ENCODE measurements at places on chromosomes 6 and 20. TPM values are rescaled to one million over a fixed set of nuclear protein-coding genes. Genes with fewer than 3 reads are reported as not detected.

Gene AVP
- not detected for polyA plus RNA-seq

Gene CYP24A1
- polyA plus RNA-seq: not detected

DNA sequence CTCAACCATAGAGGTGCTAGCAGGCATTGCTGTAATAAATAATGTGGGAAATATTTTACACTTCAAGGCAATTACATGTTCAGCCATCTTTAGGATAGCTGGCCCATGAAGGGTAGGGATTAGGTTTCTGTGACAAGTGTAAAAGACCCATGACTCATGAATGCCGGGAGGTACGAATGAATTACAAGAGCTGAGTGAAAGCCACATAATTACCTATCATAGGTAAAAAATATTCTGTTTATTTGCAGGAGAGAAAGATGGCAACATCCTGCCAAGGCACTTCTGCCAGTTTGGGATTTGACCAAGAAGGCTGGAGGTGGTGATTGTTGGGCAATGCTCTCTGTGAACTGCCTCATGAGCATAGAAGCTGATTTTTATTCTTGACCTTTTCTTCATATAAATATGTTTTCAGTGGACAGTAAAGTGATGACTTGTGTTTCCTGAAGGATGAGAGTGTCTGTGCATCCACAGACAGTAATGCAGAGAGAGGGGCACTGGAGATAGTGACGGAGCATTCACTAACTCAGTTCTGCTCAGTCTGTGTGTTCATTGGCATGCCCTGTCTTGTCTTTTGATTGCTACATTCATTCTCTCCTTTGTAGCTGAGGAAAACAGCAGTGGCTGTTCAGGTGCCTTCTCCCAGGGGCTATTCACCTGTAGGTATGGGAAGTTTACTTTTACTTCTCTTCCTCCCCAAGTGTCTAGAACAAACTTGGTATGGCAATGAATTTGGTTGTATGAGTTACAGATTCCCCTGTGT is 481.1 kb downstream of the TFAP2B start:
- H3K27ac ChIP-seq: no peak overlapping the region
- DNase-seq: no peak
- no peaks in the 10 kb centered on the region for H3K4me1 ChIP-seq
- H3K4me3 ChIP-seq: no peak overlapping the region

Gene GNAS-AS1
- polyA plus RNA-seq: 1.1 TPM

DNA sequence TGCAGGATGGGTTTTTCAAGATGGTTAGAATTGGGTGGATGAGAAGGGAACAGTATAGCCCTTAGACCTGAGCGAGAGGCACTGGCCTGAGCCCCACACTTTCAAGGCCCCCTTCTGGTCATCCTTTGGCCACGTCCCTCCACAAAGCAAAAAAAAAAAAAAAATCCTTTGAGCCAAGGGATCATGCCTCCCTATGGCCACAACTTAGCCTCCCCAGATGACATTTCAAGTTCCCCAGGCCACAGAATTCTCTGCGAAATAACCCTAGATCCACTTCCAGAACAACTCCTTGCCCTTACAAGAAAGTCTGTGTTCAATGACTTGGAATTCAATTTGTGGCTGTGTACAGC is 30.4 kb downstream of the ELOVL2 start:
- H3K36me3 ChIP-seq: no peaks in the 10 kb centered on the region
- no peaks in the 10 kb centered on the region for H3K4me1 ChIP-seq
- H3K27me3 ChIP-seq: peaks cover 17% of the 10 kb centered on the region
- H3K27ac ChIP-seq: no peak overlapping the region
- no peak overlapping the region for H3K4me3 ChIP-seq

GRCh38 chr6:152318278-152318677 is 318.9 kb downstream of the SYNE1 start:
- no peak for DNase-seq
- peaks cover 57% of the 10 kb centered on the region for H3K4me1 ChIP-seq
- no peak overlapping the region for H3K4me3 ChIP-seq
- H3K27ac ChIP-seq: peak overlapping the region; percentile 65
- peaks cover 96% of the 10 kb centered on the region for H3K36me3 ChIP-seq
- no peaks in the 10 kb centered on the region for H3K27me3 ChIP-seq

DNA sequence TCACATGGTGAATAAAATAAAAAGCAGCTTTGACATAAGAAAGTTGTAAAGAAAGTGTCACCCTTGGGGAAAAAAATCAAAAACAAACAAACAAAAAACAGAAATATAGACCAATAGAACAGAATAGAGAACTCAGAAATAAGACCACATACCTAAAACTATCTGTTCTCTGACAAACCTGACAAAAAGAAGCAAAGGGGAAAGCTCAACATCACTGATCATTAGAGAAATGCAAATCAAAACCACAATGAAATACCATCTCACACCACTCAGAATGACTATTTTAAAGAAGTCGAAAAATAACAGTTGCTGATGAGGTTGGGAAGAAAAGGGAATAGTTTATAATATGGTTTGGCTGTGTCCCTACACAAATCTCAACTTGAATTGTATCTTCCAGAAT is 159.1 kb downstream of the TINAG start:
- H3K27ac ChIP-seq: no peak overlapping the region
- H3K4me3 ChIP-seq: no peak overlapping the region
- no peaks in the 10 kb centered on the region for H3K27me3 ChIP-seq
- no peaks in the 10 kb centered on the region for H3K4me1 ChIP-seq
- no peaks in the 10 kb centered on the region for H3K36me3 ChIP-seq

DNA sequence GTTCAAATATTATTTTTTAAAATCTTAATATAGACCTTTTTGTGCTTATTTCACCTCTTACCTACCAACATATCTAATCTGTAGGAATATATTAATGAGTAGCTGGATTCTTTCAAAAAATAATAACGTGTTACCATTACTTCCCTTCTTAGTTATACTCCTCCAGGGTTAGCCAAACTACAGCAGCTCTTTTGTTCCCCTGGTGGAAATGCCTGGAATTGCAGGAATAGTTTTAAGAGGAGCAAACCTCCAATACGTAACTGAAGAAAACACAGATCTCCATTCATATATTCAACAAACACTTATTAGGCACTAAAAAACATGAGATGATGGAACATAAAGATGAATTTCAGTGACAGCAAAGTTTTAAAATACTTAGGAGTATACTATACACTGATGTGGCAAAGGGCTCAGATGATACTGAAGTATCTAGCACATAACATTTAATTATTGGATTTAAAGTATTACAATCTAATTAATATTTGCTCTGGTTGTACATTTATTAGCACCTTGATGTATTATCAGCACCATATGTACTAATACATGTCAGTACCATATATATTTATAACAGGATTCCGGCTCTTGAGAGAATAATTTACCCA is 78.3 kb downstream of the TBX18 start:
- no peaks in the 10 kb centered on the region for H3K36me3 ChIP-seq
- no peaks in the 10 kb centered on the region for H3K4me1 ChIP-seq
- no peak for DNase-seq
- no peak overlapping the region for H3K27ac ChIP-seq

DNA sequence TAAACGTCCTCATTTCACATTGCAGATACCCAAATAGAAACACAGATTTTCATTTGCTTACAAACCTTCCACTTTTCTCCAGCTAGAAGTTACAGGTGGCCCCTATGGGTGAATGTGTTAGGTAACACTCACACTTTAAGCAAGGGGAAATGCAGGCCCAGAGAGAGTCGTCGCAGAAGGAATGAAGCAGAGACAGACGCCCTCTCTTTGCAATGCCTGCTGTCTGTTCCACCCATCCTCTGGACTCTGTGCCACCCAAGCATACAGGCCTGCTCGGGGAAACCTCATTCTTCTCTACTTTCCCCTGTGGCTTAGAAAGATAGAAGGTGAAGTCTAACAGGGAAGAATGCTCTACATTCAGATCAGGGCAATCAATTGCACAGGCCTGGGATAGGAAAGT is 57.2 kb downstream of the LRFN2 start:
- no peaks in the 10 kb centered on the region for H3K4me1 ChIP-seq
- H3K27me3 ChIP-seq: no peaks in the 10 kb centered on the region
- H3K36me3 ChIP-seq: no peaks in the 10 kb centered on the region
- H3K4me3 ChIP-seq: no peak overlapping the region

Gene ZC2HC1B
- polyA plus RNA-seq: not detected

- no peak overlapping the region for H3K27ac ChIP-seq
- no peaks in the 10 kb centered on the region for H3K27me3 ChIP-seq
- no peak for DNase-seq
Measured at GRCh38 chr6:89458704-89459103, 25.8 kb downstream of the ANKRD6 start.

Gene SEL1L2
- polyA plus RNA-seq: 0.95 TPM

All from heart right ventricle (tissue), 16 donors.